Endothelial cell (in vitro differentiated cells): ENCODE measurements at places on chromosomes 13 and 19. TPM values are rescaled to one million over a fixed set of nuclear protein-coding genes. Genes with fewer than 3 reads are reported as not detected.

- DNase-seq, result peak; percentile 5
Observed at GRCh38 chr19:31220540-31220939, 128.7 kb downstream of the TSHZ3 start.

DNA sequence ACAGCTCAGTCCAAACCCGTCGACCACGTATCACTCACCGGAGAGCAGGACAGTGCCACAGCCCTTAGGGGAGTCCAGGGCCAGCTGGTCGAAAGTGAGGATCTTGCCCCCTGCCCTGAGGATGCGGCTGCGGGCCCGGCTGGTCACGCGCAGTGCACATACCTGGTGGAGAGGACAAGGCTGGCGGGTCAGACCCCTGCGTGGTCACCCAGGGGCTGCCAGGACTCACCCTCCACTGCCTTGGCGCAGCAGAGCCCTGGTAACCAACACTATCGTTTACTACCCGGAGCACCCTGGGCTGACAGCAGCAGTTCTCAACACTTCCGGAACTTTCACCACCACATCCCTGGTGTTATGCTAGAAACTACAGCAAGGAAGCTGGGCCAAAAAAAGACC is 1.2 kb upstream of the FAM83E start:
- DNase-seq, result no peak

DNA sequence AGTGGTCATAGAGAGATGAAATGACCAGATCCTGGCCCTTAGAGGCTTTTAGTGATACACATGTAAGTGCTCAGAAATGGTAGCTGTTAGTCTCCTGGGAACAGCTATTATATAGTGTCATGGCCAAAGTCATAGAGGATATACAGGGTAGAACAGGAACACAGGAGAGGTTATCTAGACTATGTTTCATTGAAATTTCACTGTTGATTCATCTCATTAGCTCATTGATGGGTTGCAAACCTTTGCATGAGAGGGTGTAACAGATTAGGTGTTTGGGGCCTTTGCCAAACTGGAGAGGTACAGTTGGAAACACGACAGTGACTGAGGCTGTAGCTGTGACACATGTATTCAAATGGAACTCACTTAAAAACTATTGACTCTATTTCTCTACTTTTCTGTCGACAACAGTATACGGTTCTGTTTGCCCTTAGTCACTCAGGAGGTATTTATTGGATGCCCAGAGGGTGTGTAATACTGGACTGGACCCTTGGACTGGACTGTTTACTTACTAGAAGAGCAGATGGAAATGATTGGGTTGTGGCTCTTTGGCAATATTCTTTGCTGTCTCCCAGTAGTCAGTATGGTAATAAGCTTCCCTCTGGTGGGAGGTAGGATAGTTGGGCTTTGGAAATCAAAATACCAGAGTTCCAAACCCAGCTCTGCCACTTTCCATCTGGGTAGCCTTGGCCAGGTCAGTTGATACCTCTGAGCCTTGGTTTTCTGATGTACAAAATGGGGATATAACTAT is 29.8 kb downstream of the ARHGAP35 start:
- no peak for DNase-seq

Gene TNNT1
- total RNA-seq, result 2.8 TPM

Gene ZNF699
- total RNA-seq, result 3.9 TPM

Gene GRK1
- total RNA-seq, result 0.54 TPM
